ENCODE measurements at places on chromosomes 2 and 18. TPM values are rescaled to one million over a fixed set of nuclear protein-coding genes. Genes with fewer than 3 reads are reported as not detected.

The PID1 gene
- total RNA-seq, result 48.2 TPM

The FRZB gene
- total RNA-seq, result 15.4 TPM

The GRB14 gene
- total RNA-seq, result 6.3 TPM

DNA sequence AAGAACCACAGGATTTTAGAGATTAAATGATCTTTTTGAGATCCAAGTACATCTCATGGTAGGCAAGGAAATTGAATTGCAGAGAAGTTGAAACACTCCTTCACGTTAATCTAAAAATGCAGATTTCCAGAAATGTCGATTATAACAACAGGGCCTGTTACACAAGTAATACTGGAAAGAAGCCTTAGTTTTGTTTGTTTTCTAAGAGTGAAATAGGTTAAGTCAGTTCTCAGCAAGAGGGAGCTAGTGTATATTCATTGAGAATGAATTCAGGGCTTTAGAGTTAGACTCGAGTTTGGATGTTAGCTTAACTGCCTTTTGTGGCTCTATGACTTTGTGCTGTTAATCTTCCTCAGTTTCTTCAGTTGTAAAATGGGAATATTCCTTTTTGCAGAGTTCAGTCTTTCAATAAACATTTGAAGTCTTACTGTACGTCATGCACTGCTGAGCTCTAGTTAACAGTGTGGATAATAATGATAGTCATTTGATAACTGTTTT, 926 bp downstream of the NDUFV2 start:
- no peaks in the 10 kb centered on the region for H3K36me3 ChIP-seq
- H3K27ac ChIP-seq, result peak overlapping the region; percentile 91
- no peaks in the 10 kb centered on the region for H3K27me3 ChIP-seq
- peak overlapping the region; percentile 61 for H3K4me3 ChIP-seq
- no peak for DNase-seq
- peaks cover 64% of the 10 kb centered on the region for H3K4me1 ChIP-seq

- H3K27me3 ChIP-seq, result no peaks in the 10 kb centered on the region
- no peak overlapping the region for H3K27ac ChIP-seq
- no peak for DNase-seq
- H3K4me1 ChIP-seq, result peaks cover 11% of the 10 kb centered on the region
Observed at GRCh38 chr2:127039387-127040031, 67.4 kb downstream of the BIN1 start.

- peaks cover 12% of the 10 kb centered on the region for H3K4me1 ChIP-seq
- H3K27me3 ChIP-seq, result no peaks in the 10 kb centered on the region
- no peak overlapping the region for H3K4me3 ChIP-seq
- no peak for DNase-seq
- H3K36me3 ChIP-seq, result no peaks in the 10 kb centered on the region
Observed at GRCh38 chr2:136013136-136013685, 27.8 kb upstream of the DARS1 start.

GRCh38 chr2:120675460-120676130, 60.1 kb upstream of the GLI2 start:
- no peaks in the 10 kb centered on the region for H3K4me1 ChIP-seq
- H3K36me3 ChIP-seq, result no peaks in the 10 kb centered on the region
- H3K27me3 ChIP-seq, result no peaks in the 10 kb centered on the region
- no peak overlapping the region for H3K27ac ChIP-seq
- H3K4me3 ChIP-seq, result no peak overlapping the region
- no peak for DNase-seq

The SP140 gene
- not detected for total RNA-seq

GRCh38 chr2:169823996-169824372, 721 bp downstream of the METTL5 start:
- H3K27ac ChIP-seq, result peak overlapping the region; percentile 89
- peak overlapping the region; percentile 81 for H3K4me3 ChIP-seq
- no peak for DNase-seq
- peaks cover 28% of the 10 kb centered on the region for H3K4me1 ChIP-seq
- no peaks in the 10 kb centered on the region for H3K27me3 ChIP-seq

DNA sequence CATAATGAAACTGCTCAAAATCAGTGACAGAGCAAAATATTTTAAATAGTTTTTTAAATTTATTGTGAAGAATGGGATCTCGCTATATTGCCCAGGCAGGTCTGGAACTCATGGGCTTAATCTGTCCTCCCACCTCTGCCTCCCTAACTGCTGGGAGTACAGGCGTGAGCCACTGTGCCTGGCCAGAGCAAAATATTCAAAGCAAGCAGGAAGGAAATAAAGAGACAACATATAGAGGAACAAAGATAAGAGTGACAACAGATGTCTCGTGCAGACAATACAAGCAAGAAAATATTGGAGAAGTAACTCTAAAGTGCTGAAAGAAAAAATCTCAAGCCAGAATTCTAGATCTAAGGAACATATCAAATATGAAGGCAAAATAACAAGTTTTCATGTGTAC, 5.0 kb upstream of the SCLY start:
- H3K36me3 ChIP-seq, result no peaks in the 10 kb centered on the region
- H3K27me3 ChIP-seq, result no peaks in the 10 kb centered on the region
- no peak overlapping the region for H3K27ac ChIP-seq
- H3K4me3 ChIP-seq, result no peak overlapping the region
- no peak for DNase-seq

The FER1L5 gene
- total RNA-seq, result not detected

GRCh38 chr18:48819781-48820482, 130.8 kb downstream of the SMAD7 start:
- DNase-seq, result no peak
- H3K36me3 ChIP-seq, result peaks cover 32% of the 10 kb centered on the region
- no peaks in the 10 kb centered on the region for H3K27me3 ChIP-seq
- peaks cover 18% of the 10 kb centered on the region for H3K4me1 ChIP-seq
- H3K27ac ChIP-seq, result no peak overlapping the region
- H3K4me3 ChIP-seq, result no peak overlapping the region

DNA sequence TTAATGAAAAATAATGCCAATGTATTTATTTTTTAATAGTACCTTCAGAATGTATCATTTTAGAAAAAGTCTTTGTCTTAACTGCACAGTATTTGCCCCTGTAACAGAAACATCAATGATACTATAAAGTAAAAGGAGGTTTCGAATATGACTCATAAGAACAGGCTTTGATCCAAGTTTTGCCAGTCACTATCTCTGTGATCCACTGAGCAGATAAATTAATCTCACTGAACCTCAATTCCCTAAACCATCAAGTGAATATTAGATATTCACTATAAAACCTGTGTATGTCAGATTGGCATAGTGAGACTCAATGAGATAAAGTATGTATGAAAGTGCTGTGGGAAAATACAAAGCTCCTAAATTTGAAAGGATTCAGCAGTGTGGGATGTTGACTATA, 292.1 kb downstream of the EXOC6B start:
- peaks cover 3% of the 10 kb centered on the region for H3K4me1 ChIP-seq
- H3K4me3 ChIP-seq, result no peak overlapping the region
- no peaks in the 10 kb centered on the region for H3K27me3 ChIP-seq

The SMYD1 gene
- 15.2 TPM for total RNA-seq

GRCh38 chr2:96353032-96353561, 17.5 kb downstream of the NCAPH start:
- no peaks in the 10 kb centered on the region for H3K27me3 ChIP-seq
- no peak for DNase-seq
- no peaks in the 10 kb centered on the region for H3K36me3 ChIP-seq
- no peak overlapping the region for H3K4me3 ChIP-seq
- peaks cover 4% of the 10 kb centered on the region for H3K4me1 ChIP-seq
- peak overlapping the region; percentile 18 for H3K27ac ChIP-seq

DNA sequence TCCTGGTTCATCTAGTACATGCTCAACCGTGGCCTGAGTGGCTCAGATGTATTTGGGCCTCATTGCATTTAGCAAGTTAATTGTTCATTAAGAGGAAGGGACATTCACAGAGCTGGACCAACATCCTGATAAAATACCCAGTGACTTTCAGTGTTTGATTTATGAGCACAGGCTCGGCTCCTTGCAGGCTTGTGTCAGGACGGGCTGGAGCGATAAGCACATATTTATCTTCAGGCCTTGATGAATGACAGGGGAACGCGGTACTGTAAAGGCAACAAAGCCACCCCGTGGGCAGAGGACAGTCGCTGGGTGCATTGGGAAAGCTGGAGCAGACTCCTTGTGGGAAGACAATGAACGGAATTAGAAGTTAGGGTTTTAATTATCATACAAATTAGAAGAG, 548.6 kb upstream of the HS6ST1 start:
- no peak overlapping the region for H3K4me3 ChIP-seq
- no peak overlapping the region for H3K27ac ChIP-seq
- no peaks in the 10 kb centered on the region for H3K27me3 ChIP-seq
- H3K36me3 ChIP-seq, result no peaks in the 10 kb centered on the region

- H3K4me1 ChIP-seq, result peaks cover 33% of the 10 kb centered on the region
- H3K27ac ChIP-seq, result no peak overlapping the region
Observed at GRCh38 chr18:46331316-46331715, 227.1 kb downstream of the HAUS1 start.

The SLC4A3 gene
- total RNA-seq, result 30.4 TPM

DNA sequence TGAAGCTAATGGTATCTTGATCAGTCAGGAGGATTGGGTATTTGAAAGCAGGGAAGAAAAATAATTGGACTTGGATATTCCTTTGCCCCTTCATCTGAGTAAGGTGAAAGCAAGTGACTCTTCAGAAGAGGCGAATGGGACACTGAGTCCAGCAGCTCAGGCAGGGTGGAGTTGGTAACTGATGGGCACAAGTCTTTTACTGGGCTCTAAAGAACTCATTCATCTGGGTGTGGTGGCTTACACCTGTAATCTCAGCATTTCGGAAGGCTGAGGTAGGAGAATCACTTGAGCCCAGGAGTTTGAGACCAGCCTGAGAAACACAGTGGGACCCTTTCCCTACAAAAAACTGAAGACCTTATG, 11.2 kb downstream of the CFLAR start:
- peaks cover 2% of the 10 kb centered on the region for H3K36me3 ChIP-seq
- H3K4me1 ChIP-seq, result peaks cover 100% of the 10 kb centered on the region
- peak overlapping the region; percentile 71 for H3K27ac ChIP-seq
- peak overlapping the region; percentile 45 for H3K4me3 ChIP-seq
- no peak for DNase-seq

GRCh38 chr2:147463881-147464520, 380.8 kb upstream of the ACVR2A start:
- DNase-seq, result no peak
- no peaks in the 10 kb centered on the region for H3K36me3 ChIP-seq
- H3K27ac ChIP-seq, result no peak overlapping the region
- no peaks in the 10 kb centered on the region for H3K27me3 ChIP-seq
- H3K4me3 ChIP-seq, result no peak overlapping the region

DNA sequence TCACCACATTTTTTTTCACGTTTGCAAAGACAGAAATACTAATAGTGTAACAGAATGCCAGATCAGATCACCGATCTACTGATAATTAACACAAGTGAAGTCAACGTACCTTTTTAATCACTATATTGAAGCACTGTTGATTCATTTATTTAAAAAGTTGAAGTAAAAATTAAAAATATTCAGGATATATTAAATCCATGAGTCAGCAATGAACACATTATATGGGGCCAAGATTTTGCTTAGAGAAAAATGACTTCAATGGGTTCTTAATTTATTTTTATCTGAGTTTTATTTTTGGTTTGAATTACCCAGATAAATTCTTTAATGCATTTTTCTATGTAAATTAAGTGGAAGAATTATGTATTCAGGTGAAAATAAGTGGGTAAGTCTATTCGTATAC, 14.2 kb downstream of the SPHKAP start:
- no peak overlapping the region for H3K27ac ChIP-seq
- H3K27me3 ChIP-seq, result no peaks in the 10 kb centered on the region
- no peak for DNase-seq

The ALPI gene
- not detected for total RNA-seq

GRCh38 chr18:58865701-58866065, 1.0 kb downstream of the ZNF532 start:
- H3K4me3 ChIP-seq, result no peak overlapping the region
- no peaks in the 10 kb centered on the region for H3K27me3 ChIP-seq
- no peak for DNase-seq
- peaks cover 31% of the 10 kb centered on the region for H3K36me3 ChIP-seq
- peaks cover 60% of the 10 kb centered on the region for H3K4me1 ChIP-seq
- H3K27ac ChIP-seq, result peak overlapping the region; percentile 96

The SP9 gene
- not detected for total RNA-seq
